Activated CD8-positive, alpha-beta T cell treated with anti-CD3 and anti-CD28 coated beads, Interleukin-2, amount 10 ng/mL, durations not matched to agents 7 days and 5 days (primary cell): ENCODE measurements at places on chromosomes 7 and 10.

DNA sequence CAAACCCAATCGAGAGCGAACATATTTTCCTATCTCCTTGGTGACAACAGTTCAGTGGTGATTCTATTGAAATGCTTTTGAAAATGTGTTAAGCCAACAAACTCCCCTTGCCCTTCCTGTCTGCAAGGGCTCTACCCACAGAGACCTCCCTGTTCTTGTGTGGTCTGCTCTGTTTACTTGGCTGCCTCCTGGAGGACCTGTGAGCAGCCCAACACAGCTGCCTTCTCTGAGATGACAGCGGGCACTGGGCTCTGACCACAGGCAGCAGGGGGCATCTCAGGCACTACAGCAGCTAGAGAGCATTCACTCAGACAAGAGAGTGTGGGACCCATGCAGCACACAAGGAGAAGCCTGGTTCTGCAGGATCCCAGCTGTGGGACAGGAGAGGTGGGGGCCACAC lies 416.4 kb downstream of the TCERG1L start:
- DNase-seq = no peak
- H3K4me3 ChIP-seq = no peak overlapping the region
- H3K27me3 ChIP-seq = no peaks in the 10 kb centered on the region
- H3K4me1 ChIP-seq = no peaks in the 10 kb centered on the region

GRCh38 chr7:35021445-35021844 lies 15.8 kb downstream of the DPY19L1 start:
- H3K27me3 ChIP-seq = no peaks in the 10 kb centered on the region
- H3K27ac ChIP-seq = no peak overlapping the region
- no peaks in the 10 kb centered on the region for H3K4me1 ChIP-seq
- DNase-seq = no peak

GRCh38 chr10:109386101-109386500 lies 537.2 kb downstream of the XPNPEP1 start:
- no peak overlapping the region for H3K27ac ChIP-seq
- no peak overlapping the region for H3K4me3 ChIP-seq
- no peaks in the 10 kb centered on the region for H3K36me3 ChIP-seq
- no peaks in the 10 kb centered on the region for H3K27me3 ChIP-seq

DNA sequence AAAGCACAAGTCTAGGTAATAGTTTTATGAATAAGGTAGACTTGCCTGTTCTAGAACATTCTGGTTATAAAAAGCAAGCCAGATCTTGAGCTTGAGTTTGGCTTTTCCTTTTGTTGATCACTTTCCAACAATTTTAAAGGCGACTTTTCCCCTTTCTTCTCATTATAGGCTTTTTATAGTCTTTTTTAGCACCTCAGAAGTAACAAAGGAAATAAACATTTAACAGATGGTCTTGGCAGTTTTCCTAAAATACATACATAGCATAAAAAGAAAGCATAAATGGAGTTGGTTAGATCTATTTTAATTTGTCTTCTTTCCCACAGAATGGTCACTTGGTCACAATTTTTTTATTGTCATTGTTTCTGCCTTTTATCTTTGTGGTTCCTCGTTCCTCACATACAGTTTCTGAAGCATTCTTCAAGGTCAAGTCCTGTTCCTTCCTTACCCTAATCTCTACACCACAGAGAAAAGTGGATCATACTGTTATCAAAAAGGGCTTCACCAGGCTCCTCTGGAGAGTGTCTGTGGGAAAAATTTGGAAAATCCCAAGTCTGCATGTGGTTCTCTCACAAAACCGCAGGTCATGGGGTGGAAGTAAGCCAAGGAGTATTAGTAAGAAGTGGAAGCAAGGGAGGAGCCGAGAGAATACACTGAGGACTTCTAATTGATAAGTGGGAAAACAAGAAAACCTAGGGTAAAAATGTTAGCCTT lies 31.3 kb downstream of the THNSL1 start:
- DNase-seq = no peak
- H3K4me1 ChIP-seq = no peaks in the 10 kb centered on the region
- H3K27ac ChIP-seq = no peak overlapping the region
- peaks cover 10% of the 10 kb centered on the region for H3K27me3 ChIP-seq

DNA sequence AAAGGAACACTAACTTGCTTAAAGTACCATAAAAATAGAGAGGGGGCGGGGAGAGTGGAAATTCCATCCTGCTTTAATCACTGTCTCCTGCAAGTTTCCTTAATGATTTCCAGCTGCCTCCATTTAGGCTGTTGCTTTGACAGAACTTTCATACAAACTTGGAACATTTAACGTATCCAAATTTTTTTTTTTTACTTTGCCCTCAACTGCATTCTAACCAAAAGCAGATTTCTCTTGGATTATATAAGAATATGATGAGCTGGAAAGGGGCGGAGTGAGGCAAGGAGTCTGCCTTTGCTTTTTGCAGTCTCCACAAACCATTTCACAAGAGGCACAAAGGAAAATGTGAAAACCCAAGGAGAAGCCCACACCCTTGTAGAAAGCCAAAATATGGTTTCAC lies 46.6 kb upstream of the COL1A2 start:
- H3K4me1 ChIP-seq = no peaks in the 10 kb centered on the region
- H3K27me3 ChIP-seq = peaks cover 7% of the 10 kb centered on the region
- H3K4me3 ChIP-seq = no peak overlapping the region
- H3K36me3 ChIP-seq = no peaks in the 10 kb centered on the region

DNA sequence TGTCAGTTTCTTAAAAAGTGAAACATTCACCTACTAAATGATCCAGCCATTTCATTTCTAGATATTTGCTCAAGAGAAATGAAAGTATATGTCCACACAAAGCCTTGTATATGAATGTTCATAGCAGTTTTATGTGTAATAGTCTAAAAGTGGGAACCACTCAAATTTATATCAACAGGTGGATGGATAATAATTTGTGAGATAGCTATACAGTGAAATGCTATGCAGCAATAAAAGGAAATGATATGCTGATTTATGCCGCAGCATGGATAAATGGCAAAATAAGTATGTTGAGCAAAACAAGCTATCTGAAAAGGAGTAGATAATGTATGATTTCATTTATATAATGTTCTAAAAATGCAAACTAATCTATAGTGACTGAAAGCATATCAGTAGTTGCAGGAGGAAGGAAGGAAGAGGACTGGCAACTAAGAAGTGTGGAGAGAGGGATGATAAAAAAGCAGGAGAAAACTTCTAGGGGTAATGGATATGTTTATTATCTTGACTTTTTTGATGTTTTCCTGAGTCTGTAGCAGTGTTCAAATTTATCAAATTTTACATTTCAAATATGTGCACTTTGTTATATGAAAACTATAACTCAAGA lies 80.6 kb downstream of the ABCB5 start:
- no peaks in the 10 kb centered on the region for H3K4me1 ChIP-seq
- no peaks in the 10 kb centered on the region for H3K27me3 ChIP-seq
- H3K27ac ChIP-seq = no peak overlapping the region
- H3K4me3 ChIP-seq = no peak overlapping the region
- no peaks in the 10 kb centered on the region for H3K36me3 ChIP-seq
